ENCODE measurements at places on chromosomes 7 and 10.

- no peak for DNase-seq
Observed at GRCh38 chr7:138204285-138204981, 128.2 kb downstream of the AKR1D1 start.

- no peak for DNase-seq
Observed at GRCh38 chr7:134520130-134520529, 7.2 kb upstream of the AKR1B10 start.

GRCh38 chr10:23080262-23080661 is 15.1 kb upstream of the MSRB2 start:
- no peak for DNase-seq

GRCh38 chr7:108459922-108460551 is 3.8 kb upstream of the NRCAM start:
- no peak for DNase-seq

GRCh38 chr7:122651451-122651850 is 47.5 kb downstream of the RNF133 start:
- DNase-seq: no peak

DNA sequence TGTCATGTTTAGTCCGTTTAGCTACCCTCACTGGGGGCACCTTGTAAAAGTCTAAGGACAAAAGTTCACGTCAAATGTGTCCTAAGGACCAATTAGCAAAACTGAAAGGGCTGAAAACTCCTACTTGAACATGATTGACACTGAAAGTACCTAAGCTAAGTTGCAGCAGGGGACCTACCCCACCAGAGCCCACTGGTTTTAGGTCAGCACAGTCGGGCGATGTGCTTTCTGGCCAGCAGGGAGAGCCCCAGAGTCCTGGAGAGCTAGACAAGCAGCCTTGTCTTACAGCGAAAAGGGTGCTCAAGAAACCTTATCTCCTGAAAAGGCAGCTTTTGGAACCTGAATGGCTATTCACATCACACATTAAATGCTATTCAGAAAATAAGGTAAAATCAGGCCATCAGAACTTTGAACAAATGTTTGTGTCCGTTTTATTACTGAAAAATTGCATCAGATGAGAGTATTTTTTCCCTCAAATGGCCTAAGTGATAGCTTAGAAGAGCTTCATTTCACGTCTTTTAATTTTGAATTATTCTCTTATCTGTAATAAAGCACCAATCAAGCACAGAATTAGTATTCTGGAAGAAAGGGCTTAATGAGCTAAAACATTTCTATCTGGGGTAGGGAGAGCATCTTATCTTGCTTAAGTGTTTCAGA is 52.2 kb upstream of the MKI67 start:
- DNase-seq: peak; percentile 6

DNA sequence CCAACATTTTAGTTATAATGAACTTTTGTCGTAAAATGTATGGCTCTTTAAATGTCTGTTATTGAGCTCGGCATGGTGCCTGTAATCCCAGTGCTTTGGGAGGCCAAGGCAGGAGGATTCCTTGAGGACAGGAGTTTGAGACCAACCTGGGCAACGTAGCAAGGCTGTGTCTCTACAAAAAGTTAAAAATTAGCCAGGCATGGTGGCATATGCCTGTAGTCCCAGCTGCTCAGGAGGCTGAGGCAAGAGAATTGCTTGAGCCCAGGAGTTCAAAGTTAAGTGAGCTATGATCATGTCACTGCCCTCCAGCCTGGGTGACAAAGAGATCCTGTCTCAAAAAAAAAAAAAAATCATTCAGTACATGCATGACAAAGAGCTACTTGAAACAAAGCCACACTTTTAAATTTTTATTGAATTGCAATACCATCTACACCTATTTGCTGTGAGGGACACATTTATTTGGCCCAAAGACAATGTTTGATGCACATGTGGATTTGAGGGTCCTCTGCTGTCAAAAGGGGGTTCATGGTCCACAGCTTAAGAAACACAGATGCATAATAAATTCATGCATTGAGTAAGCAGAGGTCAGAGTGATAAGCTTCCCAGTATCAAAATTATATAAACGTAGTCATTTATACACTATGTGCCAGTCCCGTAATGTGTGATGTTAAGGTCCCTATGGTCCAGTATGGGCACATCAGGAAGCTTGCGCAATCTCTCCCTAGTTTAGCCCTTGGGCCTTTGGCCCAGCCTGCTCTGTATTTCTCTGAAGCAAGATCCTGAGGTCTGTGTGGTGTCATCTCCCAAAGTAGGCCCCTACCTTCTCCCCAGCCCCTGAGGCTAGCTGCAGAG is 4.4 kb upstream of the MALSU1 start:
- DNase-seq: no peak

GRCh38 chr10:43926875-43927406 is 278.3 kb upstream of the ZNF32 start:
- no peak for DNase-seq

DNA sequence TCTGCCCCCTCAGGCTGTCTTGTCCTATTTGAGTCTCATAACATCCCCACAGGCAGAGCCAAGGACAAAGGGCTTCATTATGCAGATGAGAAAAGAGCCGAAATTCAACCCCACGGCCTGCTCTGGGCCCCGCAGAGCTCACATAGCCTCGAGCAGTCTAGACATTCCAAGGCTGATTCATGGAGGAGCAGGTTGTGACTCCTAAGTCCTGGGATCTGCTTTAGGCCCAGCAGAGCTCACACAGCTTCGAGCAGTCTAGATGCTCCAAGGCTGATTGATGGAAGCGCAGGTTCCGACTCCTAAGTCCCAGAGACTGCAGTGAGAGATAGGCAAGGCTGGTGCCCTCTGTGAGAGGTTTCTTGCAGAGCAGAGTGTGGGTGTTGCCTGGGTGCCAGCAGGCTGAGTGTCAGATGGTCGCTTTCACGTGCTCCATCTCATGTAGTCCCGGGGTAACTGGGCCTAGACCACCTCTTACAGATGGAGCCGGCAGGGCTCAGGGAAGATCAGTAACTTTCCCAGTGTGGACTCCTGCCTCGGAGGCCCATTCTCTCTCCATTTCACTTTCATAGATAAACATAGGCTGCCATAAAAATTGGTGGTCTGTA is 436.1 kb upstream of the FOXK1 start:
- no peak for DNase-seq

DNA sequence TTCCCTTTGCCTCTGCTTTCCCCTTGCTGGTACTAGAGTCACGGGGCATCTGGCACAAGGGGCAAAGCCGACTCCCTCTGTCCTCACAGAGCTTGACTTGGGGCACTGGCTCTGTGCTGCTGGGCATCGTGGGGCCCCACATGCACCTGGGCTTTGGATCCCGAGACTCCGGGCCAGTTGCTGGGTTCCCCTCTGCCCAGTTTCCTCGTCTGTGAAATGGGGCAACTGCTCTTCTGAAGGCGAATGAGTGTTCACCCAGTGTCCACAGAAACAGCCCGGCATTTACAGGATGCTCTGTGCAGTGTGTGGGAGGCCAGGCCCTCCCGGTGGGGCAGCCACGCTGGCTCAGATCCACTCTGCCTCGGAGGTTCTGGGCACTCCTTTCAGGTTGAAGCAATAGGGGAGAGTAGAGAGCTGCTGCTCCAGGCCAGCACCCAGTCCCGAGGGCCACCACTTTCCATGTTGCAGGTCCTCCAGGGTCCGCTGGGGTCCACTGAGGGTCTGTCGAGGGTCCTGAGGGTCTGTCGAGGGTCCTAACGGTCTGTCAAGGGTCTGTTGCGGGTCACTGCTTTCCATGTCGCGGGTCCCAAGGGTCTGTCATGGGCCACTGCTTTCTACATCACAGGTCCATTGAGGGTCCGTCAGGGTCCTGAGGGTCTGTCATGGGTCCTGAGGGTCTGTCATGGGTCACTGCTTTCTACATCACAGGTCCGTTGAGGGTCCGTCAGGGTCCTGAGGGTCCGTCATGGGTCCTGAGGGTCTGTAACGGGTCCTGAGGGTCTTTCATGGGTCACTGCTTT is 103.6 kb downstream of the VIPR2 start:
- DNase-seq: no peak

DNA sequence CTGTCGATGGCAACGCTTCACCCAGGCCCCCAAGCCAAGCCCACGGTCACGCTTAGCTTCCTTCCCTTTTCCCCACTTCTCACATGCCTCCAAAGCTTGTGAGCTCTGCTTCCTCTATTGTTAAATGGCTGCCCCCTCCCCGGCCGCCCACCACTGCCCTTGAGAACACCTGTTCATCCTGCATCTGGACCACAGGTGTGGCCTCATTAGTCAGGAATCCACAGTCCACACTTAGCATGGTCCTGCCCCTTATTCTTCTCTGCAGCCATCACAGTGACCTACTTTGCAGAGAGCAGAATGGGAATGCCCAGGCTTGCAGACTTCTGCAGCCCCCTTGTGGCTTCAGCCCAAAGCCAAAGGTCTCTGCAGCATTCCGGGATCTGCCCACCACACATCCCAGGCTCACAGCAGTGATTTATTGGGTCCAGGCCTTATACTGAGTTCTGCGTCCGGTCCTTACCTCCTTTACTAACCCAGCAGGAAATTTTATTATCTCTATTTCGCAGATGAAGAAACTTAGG is 66.9 kb downstream of the PTPRE start:
- no peak for DNase-seq

DNA sequence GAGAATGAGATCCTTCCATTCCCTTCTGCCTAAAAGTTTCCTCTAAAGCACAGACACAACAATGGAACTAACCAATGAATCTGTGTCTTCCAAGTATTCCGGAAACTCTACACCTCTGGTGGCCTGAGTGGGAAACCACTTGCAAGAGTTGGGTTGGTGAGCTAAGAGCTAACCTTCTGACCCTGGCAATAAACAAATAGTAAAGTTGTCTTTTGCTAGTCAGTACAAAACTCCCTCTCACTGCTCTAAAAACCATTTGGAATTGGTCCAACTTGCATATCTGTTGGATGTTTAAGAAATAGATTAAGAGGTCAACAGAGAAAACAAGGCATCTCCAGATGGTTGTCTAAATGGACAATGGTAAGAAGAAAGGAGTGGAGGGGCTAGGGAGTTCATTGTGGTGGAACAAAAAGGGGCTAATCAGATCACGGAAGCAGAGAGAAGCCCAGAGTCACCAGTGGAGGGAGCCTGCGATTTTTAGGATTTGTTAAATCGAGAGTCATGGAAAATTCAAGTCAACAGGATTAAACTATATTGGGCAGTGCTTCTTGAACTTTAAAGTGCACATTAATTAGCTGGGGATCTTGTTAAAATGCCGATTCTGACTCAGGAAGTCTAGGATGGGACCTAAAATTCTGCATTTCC is 192.3 kb downstream of the EVX1 start:
- no peak for DNase-seq

- DNase-seq: no peak
Observed at GRCh38 chr7:51325908-51326307, 9.3 kb upstream of the COBL start.

DNA sequence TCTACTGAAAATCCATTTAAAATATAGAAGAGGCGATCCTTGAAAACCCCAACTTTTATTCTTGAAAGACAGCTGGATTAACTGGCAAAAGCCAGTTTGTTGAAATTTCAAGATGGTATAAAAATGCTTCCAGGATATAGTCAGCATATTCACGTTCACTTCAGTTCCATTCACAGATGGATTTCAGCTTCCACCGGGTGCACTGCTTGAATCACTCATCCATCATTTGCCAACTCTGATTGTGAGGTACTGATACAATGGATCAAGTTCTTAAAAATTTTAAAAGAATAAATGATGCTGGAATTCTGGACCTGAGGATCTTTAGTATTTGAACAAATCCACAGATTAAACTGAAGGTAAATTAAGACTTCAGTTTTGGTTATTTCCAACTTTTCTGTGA is 2.4 kb downstream of the PURB start:
- no peak for DNase-seq

DNA sequence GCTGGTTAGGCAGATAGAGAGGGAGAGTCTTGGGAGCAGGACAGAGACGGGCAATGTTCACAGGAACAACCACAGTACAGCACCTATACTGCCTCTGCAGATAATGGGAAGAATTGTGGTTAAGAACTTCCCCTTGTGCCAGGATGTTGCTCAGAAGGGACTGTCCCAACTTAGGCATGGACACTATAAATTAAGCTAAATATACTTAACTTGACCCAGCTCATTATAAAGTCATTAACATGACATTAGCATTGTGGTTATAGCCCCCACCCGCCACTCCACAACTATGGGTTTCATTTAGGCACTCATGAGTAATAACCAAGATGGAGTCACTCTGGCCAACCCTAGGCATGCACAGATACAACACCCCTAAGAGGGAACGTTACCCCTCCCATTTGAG is 310.9 kb upstream of the NRG3 start:
- DNase-seq: no peak

GRCh38 chr10:29791773-29792172 is 157.0 kb upstream of the SVIL start:
- DNase-seq: no peak

DNA sequence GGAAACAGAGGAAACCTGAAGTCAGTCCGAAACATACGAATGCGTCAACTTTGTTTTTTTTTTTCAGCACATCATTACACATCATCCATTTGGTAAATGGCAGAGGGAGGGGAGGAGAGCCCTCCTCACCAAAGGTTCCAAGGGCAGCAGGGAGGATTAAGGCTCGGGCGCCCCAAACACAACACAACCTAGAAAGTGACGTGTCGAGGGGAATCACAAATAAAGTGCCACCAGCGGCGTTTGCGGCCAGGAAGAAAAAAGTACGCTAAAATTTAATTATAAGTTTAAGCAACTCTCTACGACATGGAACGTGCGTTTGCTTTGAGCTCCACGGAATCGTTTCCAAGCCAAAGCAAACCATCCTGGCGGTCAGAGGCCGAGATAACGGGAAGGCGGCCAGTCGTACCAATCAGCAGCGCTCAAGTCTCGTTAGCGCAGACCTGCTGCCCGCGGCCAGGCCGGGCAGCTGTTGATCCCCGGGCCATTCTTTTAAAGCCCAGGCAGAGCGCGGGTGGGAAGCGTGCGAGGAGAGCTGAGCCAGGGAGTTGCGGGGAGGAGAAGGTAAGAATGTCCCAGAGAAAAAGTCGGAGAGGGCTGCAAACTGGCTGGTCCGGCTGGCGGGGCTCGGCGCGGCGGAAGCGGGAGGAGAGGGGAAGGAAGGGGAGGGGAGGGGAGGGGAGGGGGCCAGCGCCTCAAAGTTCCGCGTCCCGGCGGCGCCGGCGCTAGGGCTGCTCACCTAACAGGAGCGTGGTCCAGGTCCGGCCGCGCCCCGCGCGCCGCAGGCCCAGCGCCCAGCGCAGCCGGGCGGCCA is 719 bp downstream of the DPY19L1 start:
- peak; percentile 17 for DNase-seq

DNA sequence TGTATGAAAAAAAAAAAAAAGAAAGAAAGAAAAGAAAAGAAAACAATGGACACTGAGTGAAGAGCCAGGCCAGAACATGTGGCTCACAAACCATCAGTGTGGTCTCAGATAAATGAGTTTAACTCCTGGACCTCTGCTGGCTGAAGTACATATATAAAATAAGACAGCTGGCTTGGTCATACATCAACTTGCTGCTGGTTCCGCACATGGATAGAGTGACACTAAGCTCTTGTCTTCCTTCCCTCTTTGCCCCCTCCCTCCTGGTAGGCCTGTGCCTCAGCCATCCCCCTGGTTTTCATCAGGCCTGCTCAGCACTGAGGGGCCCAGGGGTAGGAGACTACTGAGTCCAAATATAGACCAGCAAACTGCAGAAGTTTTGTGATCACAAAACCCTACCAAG is 58.1 kb upstream of the DGKI start:
- DNase-seq: no peak

GRCh38 chr7:67364441-67365017 is 367.9 kb downstream of the TYW1 start:
- DNase-seq: no peak

All from activated CD4-positive, alpha-beta T cell treated with anti-CD3 and anti-CD28 coated beads for 4 hours (primary cell).